Prostate gland (tissue), 2 donors: ENCODE measurements at places on chromosomes 3 and 15.
A peak's percentile ranks its signal among the peaks of the same experiment; 100 is the strongest.

GRCh38 chr3:104561324-104561723 is 805.4 kb upstream of the ALCAM start:
- no peak for DNase-seq

DNA sequence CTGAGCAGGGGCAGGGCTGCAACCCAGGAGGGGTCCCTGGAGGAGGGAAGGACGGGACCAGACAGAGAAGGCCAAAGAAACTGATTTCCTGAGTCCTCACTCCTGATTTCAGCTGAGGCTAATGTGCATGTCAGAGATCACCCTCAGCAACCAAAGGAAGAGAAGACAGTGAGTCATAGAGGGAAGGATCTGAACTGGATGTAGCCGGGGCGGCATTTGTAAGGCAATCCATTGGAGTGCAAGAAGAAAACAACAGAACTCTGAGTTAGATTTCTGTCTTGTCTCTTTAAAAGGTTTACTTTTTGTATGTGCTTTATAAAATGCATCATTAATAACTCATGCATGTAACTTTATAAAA is 105.3 kb upstream of the AGBL1 start:
- DNase-seq: no peak

- DNase-seq: no peak
These were observed 14.4 kb downstream of the MUC20 start for GRCh38 chr3:195735036-195735695.

GRCh38 chr3:123791898-123792297 is 92.2 kb downstream of the MYLK start:
- no peak for DNase-seq

GRCh38 chr3:16303037-16303575 is 38.1 kb downstream of the OXNAD1 start:
- no peak for DNase-seq

DNA sequence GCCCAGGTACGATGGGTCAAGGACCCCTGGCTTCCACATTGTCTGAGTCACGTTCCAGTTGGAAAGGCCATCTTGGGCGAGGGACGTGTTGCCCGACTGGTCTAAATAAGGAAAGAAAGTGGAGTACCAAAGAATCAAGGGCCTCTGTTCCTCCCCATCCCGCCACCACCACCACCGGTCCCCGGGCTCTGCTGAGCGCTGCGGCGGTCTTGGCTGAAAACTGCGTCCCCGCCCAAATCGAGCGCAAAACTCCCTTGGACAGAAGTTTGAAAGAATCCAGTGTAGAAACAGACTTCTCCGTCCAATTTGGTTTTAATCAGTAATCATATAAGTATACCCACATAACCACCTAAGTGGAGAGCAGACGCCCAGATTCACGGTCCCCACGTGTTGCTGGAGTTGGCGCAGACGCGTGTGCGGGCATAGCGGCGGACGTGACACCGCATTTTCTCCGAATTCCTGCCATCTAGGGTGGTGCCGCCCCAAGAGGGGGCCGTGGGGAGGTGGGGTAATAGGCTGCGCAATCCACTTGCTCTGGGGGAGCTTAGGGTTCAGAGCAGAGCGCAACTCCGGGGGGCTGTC is 243.8 kb upstream of the TOPAZ1 start:
- DNase-seq: no peak

DNA sequence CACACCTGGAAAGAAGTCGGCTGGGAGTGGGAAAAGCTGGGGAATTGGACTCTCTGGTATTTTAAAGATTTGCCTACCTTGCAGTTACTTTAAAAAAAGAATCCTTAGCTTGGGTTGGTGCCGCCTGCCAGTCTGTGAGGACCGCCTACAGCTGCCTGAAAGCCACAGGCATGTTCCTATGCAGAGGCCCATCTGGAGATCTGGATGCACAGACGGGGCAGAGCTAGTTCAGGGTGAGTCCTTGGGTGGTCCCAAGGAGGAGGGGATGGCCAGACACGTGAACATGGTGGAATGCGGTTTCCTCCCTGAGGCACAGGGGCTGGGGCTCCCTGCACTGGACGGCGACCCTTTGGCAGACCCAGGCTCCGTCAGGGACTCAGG is 113.2 kb upstream of the IQSEC1 start:
- no peak for DNase-seq

DNA sequence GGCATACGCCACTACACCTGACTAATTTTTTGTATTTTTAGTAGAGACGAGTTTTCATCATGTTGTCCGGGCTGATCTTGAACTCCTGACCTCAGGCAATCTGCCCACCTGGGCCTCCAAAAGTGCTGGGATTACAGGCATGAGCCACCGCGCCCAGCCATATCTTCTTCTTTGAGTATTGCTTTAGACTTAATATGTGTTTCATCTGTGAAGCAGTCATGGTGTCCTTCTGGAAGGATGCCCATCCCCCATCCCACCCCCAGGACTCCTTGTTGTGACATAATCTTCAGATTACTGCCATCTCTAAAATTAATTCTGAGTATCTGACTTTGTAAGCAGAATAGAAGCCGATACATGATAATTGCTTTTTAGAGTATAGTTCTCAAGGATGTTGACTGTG is 57.7 kb downstream of the KLHL25 start:
- DNase-seq: no peak

DNA sequence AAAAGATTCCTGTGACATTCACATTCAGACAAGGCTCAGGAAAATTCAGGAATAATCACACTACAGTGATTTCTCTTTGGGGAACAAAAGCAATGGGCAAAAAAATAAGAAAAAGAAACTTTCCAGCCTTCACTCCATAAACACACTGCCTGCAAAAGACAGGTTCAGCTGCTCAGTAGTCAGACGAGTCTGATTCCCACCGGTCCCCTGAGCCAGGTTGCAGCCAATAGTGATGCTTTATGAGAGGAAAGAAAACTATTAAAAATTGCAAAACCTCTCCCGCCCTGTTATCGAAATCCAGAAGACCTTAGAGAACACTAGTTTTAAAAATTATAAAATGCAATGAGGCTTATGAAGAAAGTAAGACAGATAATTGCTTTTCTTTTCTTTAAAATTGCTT is 8.5 kb downstream of the PLCH1 start:
- DNase-seq: no peak

DNA sequence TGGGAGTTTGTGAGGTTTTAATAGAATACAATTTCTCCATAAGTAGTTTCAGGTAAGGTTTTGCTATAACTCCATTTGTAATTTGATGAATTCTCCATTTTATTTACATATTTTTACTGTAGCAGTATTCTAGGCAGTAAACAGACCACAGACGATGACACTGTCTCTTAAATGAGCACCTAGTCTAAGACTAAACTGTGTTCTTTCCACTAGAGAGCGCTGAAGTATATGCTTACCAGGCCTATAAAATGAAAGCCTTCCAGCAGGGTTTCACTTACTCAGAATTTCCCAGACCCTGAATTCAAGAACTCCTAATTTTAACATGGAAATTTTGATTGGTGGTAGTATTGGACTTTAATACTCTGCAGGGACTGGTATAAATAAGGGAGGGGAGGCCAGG is 41.6 kb downstream of the POLG start:
- no peak for DNase-seq

- DNase-seq: no peak
These were observed 1.8 kb downstream of the SLC6A1 start for GRCh38 chr3:10994306-10994705.

DNA sequence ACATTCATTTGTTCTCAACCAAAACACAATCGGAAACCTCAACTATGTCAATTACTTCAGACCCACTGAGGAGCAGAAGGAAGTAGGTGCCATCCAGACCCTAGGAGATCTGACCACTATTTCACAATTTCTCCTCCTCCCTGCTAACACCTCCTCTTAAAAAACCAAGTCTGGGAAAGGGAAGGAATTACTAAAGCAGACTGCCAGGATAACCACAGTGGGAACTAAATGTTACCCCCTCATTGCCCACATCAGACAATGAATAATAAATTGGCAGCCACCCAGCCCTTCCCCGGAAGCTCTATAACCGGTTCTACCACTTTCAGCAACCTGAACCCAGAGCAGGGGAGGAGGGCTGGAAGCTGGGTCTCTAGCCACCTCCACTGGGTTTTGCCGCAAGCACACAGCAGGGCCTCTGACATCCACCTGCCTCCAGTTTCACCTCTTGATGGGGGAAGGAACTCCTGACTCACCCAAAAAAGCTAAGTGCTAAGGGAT is 17.6 kb downstream of the C15orf62 start:
- DNase-seq: peak; percentile 86

DNA sequence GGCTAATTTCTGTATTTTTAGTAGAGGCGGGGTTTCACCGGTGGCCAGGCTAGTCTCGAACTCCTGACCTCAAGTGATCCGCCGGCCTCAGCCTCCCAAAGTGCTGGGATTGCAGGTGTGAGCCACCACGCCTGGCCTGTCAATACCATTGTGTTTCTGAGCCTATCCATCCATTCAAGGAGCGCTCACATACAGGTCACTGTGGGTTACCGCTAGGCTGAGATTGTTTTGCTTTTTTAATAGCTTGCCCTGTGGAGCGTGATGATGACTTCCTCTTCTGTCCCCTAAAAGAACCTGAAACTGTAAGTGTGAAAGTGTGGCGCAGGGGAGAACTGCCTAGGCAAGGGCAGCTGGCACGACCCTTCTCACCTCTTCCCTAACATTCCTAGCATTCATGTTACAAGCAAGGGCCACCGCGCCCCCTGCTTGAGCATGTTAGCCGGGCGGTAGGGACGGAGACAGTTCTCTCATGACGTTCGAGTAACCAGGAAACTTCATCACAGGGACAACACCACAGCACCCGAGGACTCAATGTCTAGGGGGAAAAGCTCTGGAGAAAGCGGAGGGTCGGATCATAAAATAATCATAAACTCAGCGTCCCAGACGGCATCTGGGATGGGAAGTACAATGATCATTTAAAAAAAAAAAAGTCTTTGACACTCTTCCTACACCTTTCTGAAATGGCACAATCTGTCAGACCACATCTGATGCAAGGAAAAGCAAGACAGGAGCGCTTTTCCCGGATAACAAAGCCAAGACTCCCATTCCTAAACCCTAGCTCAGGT is 790 bp downstream of the LAMP3 start:
- peak; percentile 18 for DNase-seq

DNA sequence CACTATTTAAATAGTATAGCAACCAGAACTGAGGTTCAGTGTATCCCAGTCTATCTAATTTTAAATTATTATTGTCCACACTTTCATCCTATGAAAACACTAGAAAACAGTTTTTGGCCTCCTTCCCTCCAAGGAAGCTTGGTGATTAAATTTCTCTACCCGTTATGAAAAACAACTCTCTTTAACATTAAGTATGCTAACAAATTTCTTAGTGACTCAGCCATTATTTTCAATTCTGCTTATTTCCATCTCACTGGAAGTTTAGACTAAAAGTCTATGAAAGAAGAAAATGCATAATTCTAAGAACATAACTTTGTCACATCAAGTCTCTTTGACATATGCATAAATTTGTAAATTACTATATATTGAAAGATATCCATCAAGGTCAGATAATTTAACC is 185.2 kb downstream of the NSUN3 start:
- no peak for DNase-seq

- no peak for DNase-seq
These were observed 152.6 kb upstream of the GBE1 start for GRCh38 chr3:81913886-81914663.

DNA sequence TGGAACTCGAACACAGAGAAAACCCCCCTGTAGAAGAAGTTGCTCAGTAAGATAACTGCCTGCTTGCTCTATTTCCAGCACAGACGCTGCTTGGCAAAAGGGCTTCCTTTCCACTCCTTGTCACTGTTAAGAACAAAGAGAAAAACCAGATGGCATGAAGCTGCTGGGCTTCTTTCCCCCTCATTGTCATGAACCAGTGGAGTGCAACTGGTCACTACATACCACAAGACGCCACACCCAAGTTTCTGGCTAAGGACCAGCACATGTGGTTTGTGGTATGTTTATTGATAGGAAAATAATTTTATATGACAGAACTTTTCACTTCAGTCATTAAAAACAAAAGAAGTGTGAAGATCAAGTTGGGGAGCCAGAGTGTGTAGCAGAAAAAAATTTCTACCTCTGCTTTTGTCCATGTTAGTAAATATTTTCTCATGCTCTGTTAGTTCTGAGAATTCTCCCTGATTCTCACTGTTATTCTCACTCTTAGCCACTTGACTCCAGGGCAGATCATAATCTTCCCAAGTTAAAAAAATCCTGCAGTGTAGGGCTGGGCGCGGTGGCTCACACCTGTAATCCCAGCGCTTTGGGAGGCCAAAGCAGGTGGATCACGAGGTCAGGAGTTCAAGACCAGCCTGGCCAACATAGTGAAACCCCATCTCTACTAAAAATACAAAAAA is 37.9 kb downstream of the CLK3 start:
- DNase-seq: no peak

GRCh38 chr3:68893600-68894239 is 38.6 kb downstream of the TAFA4 start:
- no peak for DNase-seq

GRCh38 chr15:39246523-39246922 is 334.4 kb upstream of the THBS1 start:
- DNase-seq: no peak

GRCh38 chr15:84883466-84883865 is 996 bp upstream of the SLC28A1 start:
- no peak for DNase-seq

GRCh38 chr3:73465926-73466325 is 158.8 kb downstream of the PDZRN3 start:
- no peak for DNase-seq

DNA sequence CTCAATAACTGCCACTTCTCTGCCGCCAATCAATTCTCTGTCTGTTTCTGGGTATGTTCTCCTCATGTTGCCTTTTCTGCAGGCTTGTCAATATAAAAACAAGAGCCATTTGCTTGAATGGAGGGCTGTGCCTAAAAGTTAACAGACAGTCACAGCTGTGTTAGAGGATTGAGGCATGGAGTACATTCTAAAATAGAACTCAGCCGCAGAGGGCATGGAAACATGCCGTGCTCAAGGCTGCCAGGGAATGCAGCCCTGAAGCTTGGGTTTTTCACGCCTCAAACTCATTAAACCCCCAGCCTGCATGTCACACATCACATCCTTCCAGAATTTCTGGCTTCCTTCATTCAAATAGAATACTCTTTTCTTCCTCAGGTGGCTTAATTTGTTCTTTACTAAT is 166.6 kb downstream of the TPRG1 start:
- DNase-seq: no peak

GRCh38 chr3:55718074-55718473 is 231.0 kb upstream of the WNT5A start:
- DNase-seq: no peak

DNA sequence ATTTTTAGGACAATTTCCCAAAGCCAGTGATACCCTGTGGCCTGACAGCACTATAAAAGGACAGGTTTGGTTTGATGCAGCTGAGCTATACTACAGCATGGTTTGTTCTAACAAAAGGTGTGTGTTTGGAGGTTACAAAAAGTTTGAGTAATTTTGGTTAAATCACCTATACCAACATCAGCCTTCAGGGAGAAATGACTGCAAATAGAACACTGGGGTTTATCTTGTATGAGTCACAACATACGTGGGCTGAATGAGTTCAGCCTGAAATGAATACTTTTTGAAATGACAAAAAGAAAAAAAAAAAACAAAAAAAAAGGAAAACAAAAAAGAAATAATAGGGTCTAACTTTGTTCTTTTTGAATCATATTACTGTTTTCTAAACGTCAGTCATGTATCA is 345.7 kb downstream of the CNTN3 start:
- no peak for DNase-seq

- DNase-seq: no peak
These were observed 50.3 kb upstream of the SLC6A6 start for GRCh38 chr3:14352002-14352627.

GRCh38 chr3:172209333-172210321 is 170.2 kb downstream of the FNDC3B start:
- DNase-seq: no peak

- DNase-seq: no peak
These were observed 110.2 kb downstream of the RORA start for GRCh38 chr15:61118885-61119284.
